ENCODE measurements at places on chromosomes 16 and 17. TPM values are rescaled to one million over a fixed set of nuclear protein-coding genes. Genes with fewer than 3 reads are reported as not detected.

The SHPK gene
- total RNA-seq, result 9.2 TPM

The MYL11 gene
- 2.0 TPM for total RNA-seq

The C16orf89 gene
- total RNA-seq, result not detected

The METRN gene
- 11.1 TPM for total RNA-seq

The KCNG4 gene
- total RNA-seq, result not detected

The RND2 gene
- not detected for total RNA-seq

The USP43 gene
- total RNA-seq, result 0.50 TPM

The ITGB3 gene
- total RNA-seq, result not detected

The NOXO1 gene
- total RNA-seq, result not detected

The OR1F1 gene
- total RNA-seq, result not detected

The PABPN1L gene
- total RNA-seq, result not detected

The CDC42EP4 gene
- 3.2 TPM for total RNA-seq

The ABCC11 gene
- 0.17 TPM for total RNA-seq

The UMOD gene
- not detected for total RNA-seq

The CLEC3A gene
- total RNA-seq, result not detected

The RTN4RL1 gene
- 0.14 TPM for total RNA-seq

The NTN3 gene
- not detected for total RNA-seq

The LRRC37A2 gene
- 6.7 TPM for total RNA-seq

The IRX3 gene
- total RNA-seq, result 1.7 TPM

The CMTM1 gene
- 14.4 TPM for total RNA-seq

The ANKRD40CL gene
- total RNA-seq, result not detected

The DBF4B gene
- 24.7 TPM for total RNA-seq

The FAM20A gene
- total RNA-seq, result not detected

The LGALS3BP gene
- total RNA-seq, result 28.2 TPM

The STH gene
- total RNA-seq, result not detected

The PIRT gene
- total RNA-seq, result not detected

The CACNG3 gene
- total RNA-seq, result not detected

The FSCN2 gene
- total RNA-seq, result 1.8 TPM

The TMEM88 gene
- total RNA-seq, result 5.2 TPM

The CDRT4 gene
- total RNA-seq, result 16.2 TPM

The TP53TG3 gene
- not detected for total RNA-seq

The CPHXL2 gene
- total RNA-seq, result not detected

The WNK4 gene
- 1.0 TPM for total RNA-seq

The GPRC5C gene
- 2.3 TPM for total RNA-seq

The SMIM36 gene
- total RNA-seq, result not detected

The CALB2 gene
- total RNA-seq, result not detected

The SLC5A10 gene
- total RNA-seq, result not detected

The ATP5PD gene
- total RNA-seq, result 125 TPM

The GNAO1 gene
- total RNA-seq, result 21.0 TPM

The GPR179 gene
- total RNA-seq, result 0.60 TPM

The TBC1D3G gene
- total RNA-seq, result 7.2 TPM

The ARHGDIG gene
- total RNA-seq, result 0.48 TPM

The PRM3 gene
- not detected for total RNA-seq

The KRTAP16-1 gene
- not detected for total RNA-seq

The KRTAP3-1 gene
- not detected for total RNA-seq

The ELP5 gene
- total RNA-seq, result 89.5 TPM

The GUCY2D gene
- 0.34 TPM for total RNA-seq

The RNF222 gene
- total RNA-seq, result 0.07 TPM

The PDE6G gene
- total RNA-seq, result 4.4 TPM

The ABAT gene
- total RNA-seq, result 11.1 TPM

The AOC3 gene
- 6.8 TPM for total RNA-seq

The EFCAB5 gene
- total RNA-seq, result 0.81 TPM

The DHX40 gene
- 37.5 TPM for total RNA-seq

The QPRT gene
- 5.6 TPM for total RNA-seq

The YWHAE gene
- 328 TPM for total RNA-seq

The PYY gene
- total RNA-seq, result not detected

The ZSCAN10 gene
- 0.48 TPM for total RNA-seq

The PSME3IP1 gene
- total RNA-seq, result 140 TPM

The HAS3 gene
- total RNA-seq, result 1.4 TPM
